ENCODE measurements at places on chromosomes 6 and 20.

DNA sequence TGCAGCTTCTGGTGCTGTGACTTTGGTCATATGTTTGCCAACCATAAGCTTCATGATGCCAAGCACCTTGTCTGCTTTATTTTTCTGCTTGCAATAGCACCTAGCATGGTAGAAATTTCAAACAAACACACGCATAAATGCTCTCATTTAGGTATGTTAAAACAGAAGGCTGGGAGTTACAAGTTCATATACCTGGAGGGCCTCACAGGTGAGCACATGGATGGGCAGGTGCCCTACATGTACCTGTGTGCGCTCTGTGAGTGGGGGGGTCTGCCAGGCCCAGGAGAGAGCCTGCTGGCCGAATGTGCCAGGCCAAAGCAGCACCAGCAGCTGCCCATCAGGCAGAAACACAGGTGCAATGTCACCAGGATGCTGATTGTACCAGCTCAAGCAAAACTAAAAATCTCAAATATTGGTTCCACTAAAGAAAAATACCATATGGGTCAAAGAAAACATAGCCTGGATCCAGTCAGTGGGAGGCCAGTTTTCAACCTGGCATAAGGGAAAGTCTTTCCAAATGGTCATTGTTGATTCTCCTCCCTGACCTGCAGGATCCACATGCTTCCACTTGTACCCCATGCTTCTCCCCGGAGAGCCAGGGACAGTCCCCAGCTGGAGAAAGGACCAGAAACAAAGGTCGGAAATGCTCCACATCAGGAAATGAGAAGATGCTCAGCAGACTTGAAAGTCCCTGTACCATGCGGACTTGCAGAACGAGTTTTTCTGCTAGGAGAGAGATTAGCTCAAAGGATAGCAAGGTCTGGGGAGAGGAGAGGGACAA is 7.2 kb upstream of the PFDN4 start:
- DNase-seq: no peak

- DNase-seq: no peak
These were observed 13.1 kb downstream of the PKIB start for GRCh38 chr6:122623279-122623678.

- DNase-seq: no peak
These were observed 87.8 kb upstream of the CCDC28A start for GRCh38 chr6:138685781-138686180.

DNA sequence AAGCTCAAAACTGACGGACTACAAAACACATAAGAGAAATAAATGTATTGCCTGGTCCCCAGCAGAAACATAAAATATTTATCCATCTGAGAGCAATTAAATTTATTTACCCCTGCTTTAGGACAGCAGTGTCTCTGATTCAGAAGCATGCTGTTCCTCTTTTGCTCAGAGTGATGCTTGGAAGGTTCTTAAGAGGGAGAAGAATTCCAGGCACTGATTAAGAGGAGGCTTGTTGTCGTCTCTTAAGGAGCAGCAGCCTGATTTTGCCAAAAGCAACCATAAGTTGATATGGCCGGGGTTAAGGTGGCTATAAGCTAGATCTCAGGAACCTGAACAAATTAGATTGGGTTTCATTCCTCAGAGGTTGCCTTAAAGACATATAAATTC is 25.8 kb downstream of the CAP2 start:
- DNase-seq: no peak

DNA sequence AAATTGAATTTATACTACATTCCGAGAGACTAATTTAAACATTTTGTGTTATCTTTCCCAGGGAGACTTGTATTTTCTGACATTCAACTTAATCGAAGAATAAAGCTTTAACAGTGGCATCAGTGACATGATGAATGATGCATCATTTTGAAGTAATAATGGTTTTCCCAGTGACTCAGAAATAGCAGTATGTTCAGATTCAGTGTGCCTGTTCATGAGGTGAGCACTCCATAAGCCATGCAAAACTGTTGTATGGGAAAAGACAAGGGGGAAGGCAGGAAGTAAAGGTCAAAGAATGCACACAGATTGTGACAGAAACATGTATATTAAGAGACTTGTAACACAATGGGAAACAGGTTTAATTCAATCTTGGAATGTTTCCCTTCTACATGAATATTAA is 1348.2 kb upstream of the GJE1 start:
- DNase-seq: no peak

GRCh38 chr6:4280031-4280430 is 144.7 kb upstream of the ECI2 start:
- no peak for DNase-seq
